Astrocyte of the hippocampus (primary cell): ENCODE measurements at places on chromosomes 7 and 10.

- no peak for DNase-seq
These were observed 82.3 kb downstream of the UNCX start for GRCh38 chr7:1314908-1315450.

DNA sequence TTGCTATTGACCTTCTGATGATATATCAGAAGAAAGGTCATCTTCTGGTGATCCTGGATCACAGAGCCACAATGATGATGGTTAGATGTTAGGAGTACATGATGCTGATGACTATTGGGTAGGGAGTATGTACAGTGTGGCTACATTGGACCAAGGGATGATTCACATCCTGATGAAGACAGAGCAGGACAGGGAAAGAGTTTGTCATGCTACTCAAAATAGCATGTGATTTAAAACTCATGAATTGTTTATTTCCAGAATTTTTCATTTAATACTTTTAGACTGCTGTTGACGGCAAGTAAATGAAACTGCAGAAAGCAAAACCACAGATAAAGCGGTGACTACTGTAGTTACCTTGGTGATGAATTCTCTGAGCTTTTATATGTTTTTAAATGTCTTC lies 397.3 kb downstream of the PPP1R3A start:
- DNase-seq: no peak

DNA sequence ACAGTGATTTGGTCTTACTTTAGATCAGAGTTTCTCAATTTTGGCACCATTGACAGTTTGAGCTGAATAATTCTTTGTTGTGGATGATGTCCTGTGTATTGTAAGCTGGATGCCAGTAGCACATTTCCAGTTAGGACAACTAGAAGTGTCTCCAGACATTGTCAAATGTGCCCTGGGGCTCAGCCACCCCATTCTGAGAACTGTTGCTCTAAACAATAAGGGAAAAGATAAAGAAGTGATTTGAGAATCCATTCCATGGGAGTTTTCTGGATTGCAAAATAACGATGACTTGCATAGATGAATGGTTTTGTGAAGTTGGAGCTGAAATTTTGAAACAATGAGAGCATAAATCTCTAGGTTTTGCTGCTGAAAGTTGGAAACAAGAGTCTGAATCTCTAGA lies 44.6 kb downstream of the NUP205 start:
- no peak for DNase-seq

GRCh38 chr7:44154703-44155102 lies 13.6 kb upstream of the MYL7 start:
- DNase-seq: peak; percentile 16

- no peak for DNase-seq
These were observed 201.7 kb upstream of the ADARB2 start for GRCh38 chr10:1939016-1939415.

- DNase-seq: no peak
These were observed 3.8 kb upstream of the DGKI start for GRCh38 chr7:137850571-137850970.

- DNase-seq: no peak
These were observed 16.9 kb downstream of the SVIL start for GRCh38 chr10:29617880-29618340.

DNA sequence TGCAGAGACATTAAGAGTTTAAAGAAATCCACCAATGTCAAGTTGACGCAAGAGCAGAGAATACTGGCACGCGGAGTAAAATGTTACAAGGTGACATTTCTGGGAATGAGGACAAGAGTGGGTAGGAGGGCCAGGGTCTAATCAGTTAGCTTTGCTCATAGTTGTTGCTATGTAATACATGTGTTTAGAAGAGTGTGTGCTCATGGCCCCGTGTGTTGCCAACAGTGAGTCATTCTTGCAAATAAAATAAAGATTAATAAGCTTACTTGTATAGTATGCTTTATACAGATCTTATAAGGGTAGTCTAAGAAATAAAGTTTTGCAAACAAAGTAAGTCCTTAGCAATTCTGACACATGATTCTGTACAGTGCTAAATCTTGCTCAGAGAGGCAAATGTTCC lies 64.5 kb downstream of the DNMBP start:
- peak; percentile 73 for DNase-seq

DNA sequence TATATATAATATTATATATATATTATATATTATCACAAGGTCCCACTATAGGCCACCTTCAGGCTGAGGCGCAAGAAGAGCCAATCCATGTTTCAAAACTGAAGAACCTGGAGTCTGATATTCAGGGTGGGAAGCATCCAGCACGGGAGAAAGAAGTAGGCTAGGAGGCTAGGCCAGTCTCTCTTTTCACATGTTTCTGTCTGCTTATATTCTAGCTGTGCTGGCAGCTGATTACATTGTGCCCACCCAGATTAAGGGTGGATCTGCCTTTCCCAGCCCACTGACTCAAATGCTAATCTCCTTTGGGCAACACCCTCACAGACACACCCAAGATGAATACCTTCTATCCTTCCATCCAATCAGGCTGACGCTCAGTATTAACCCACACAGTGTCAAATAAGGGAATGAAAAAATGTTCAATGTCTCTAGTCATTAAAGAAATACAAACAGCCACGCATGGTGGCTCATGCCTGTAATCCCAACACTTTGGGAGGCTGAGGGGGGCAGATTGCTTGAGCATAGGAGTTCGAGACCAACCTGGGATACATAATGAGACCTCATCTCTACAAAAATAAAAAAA lies 135.4 kb upstream of the PCBD1 start:
- DNase-seq: no peak

- DNase-seq: peak; percentile 67
These were observed 23.7 kb downstream of the XPNPEP1 start for GRCh38 chr10:109899356-109900331.

DNA sequence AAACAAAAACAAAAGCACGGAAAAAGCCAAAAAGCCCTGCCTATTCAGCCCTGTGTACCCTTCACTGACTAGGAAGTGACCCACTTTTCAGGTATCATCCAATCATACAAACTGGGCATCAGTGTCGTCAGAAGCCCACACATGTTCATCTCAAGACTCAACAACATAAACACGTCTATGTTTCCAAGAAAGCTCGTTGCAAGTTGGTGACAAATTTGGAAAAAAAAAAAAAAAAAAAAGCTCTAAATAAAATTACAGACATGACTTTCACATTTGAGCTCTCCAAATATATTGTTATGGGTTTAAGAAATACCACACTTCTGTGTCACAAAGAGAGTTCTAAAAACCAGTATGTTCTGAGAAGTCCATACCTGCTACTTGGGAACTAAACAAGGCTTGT lies 204.7 kb upstream of the KLF14 start:
- DNase-seq: no peak

DNA sequence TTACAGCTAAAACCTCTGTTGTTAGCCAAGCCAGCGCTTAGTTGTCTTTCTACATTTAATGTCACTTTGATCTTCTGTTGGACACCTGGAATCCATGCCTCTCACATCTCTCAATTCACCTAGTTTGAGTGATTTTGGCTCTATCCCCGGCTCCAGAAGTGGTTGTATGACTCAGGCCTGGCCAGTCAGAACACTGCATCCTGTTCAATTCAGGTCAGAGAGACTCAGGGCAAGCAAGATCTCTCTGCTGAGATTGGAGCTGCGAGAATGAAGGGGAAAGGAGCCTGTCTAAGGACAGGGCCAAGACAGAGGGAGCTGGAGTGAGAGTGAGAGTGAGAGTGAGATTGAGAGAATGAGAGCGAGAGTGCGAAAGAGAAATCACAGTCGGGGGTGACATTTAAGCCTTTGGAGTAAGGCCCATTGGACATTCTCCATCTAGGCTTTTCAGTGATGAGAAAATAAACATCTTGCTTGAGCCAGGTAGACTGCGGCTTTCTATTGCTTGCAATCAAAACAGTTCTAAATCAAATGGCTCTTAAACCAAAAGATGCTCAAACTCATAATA lies 83.3 kb upstream of the DYNC1I1 start:
- DNase-seq: peak; percentile 45

GRCh38 chr7:123958186-123958703 lies 33.2 kb downstream of the SPAM1 start:
- no peak for DNase-seq

GRCh38 chr10:28561531-28561930 lies 28.6 kb downstream of the WAC start:
- no peak for DNase-seq

DNA sequence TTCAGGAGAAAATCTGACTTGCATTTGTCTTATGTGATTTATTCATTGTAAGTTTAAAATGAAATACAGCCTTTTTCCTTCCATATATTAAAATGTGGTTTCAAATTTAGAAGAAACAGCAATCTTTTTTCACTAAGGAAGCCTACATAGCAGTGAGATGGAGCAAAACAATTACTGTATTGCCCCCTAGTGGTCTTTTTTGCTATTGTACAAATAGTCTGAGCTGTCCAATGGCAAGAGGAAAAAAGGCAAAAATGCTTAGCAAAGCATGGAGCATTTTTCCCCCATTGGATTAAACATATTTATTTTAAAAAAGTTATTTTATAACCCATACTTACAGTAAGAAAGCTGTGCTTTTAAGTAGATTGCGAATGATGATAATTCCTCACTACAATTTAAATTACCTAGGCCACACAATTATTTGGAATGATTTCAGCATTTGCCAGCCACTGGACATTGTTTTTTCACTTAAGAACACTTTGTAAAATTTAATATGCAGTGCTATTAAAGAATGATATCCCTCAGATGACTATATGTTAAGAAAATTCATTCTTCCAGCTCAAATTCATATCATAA lies 119.5 kb downstream of the CPED1 start:
- peak; percentile 82 for DNase-seq

DNA sequence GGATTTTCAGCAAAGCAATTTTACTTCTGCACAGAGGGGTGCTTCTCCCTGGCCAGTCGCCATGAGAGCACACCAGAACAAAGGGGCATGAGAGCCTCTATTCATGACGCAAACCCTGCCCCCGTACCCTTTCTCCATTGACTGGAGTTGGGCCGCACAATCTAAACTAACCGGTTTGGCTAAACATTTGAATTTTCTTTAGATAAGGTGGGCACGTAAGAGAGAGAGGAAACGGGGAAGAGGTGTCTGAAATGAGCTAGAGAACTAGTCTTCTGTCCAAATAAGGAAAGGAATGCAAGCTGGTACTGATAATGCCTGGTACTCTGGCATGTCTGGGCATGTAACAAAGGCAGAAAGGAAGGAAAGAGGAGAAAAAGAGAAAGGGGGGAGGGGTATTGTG lies 13.2 kb upstream of the SCIN start:
- peak; percentile 32 for DNase-seq

- DNase-seq: peak; percentile 44
These were observed 191.6 kb downstream of the LSM5 start for GRCh38 chr7:32298408-32299132.

- DNase-seq: peak; percentile 62
These were observed 54.3 kb upstream of the KDM7A start for GRCh38 chr7:140230861-140231770.

GRCh38 chr7:48528646-48529045 lies 357.4 kb downstream of the ABCA13 start:
- no peak for DNase-seq

DNA sequence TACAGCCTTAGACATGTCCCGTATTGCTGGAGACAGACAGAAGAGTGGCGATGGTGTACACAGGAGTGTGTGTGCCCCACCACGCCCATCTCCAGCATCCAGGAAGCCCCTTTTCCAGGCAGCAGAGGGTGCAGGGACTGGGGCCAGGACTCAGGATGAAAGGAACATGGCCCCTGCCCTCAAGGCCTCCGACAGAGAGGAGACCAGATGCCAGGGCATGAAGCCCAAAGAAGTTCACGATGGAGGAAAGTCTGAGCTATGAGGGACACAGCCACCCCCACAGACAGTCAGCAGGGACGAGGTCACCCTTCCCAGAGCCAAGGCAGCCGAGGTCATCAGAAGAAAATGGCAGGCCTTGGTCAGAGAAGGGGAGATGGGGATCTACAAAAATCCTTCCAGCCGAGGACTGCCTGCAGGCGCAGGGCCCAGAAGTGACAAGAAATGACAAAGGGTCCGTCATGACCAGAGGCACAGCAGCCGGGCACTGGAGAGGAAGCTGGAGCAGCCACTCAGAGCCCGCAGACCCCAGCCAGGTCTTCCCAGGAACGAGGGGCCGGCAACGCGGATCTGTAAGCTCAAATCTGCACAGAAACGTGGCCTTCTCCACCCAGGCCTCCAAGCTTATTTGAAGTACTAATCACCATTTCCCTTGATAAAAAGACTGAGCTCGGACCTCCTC lies 78.7 kb upstream of the PPP2R2D start:
- no peak for DNase-seq

DNA sequence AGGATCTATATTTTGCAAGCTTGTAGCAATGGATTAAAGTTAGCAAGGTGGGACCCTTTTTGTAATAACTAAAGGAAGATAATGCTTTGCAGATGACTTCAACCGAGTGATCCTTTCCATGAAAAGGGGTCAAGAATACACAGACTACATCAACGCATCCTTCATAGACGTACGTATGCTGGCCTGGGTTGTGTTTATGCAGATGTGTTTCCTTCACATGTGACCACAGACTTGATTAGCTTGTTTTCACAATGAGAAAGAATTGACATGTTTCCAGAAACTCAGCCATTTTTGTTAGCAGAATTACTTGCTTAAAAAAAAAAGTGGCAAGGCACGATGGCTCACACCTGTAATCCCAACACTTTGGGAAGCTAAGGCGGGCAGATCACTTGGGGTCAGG lies 54.2 kb downstream of the MKI67 start:
- DNase-seq: no peak

DNA sequence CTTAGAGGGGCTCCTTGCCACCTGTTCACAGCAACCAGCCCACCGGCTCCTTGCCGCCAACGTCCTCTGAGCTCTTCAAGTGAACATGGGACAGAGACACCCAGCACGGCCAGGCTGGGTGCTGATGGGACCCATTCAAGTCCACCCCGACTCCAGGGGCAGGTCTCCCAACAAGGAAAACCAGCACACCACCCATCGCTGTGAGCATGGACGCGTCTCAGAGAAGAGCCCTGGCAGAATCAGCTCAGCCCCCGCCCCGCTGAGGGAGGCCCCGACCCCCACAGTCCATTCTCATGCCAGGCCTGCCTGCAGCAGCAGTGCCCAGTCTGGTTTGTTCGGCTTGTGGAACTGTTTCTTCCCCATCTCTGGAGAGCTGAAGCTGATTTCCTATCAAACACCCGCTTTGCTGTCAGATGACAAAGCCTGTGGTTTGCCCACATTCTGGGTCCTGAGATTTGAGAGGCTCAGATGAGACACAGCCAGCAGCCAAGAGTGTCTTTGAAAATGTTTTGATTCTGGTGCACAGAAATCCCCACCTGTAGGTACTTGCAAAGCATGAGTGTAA lies 216.6 kb downstream of the ZMYND11 start:
- DNase-seq: no peak

GRCh38 chr10:77062381-77062780 lies 575.2 kb downstream of the KCNMA1 start:
- no peak for DNase-seq
